SJCRH30 (cell line): ENCODE measurements at places on chromosomes 3 and 15. TPM values are rescaled to one million over a fixed set of nuclear protein-coding genes. Genes with fewer than 3 reads are reported as not detected.

DNA sequence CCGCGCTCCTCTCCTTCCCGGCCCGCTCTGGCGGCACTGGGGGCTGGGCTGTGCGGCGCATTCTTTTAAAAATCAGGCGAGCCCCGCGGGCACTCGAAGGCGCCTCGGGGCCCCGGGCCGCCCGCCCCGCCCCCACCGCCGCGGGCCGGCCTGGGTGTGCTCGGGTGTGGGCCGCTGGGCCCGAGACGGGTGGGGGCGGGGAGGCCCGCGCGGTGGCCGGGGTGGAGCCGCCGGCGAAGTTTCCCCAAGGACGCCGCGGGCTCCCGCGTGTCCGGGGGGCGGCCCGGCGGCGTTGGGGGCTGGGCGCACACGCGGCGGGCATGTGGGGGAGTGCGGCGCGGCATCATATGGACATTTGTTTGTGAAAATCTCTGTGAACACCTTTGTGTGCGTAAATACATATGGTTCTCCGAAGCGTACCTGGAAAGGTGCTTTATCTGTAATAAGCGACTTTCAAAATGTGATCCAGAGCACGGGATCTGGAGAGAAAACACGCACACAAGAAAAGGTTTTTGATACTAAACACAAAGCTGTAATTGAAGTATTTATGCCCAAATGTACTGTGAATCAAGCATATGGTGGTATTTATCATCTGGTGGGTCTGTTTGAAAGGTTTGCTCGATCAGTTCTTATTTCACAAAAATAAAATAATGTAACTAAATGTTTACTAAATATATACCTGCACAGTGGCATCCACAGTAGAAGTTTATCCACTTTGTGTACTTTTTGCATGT lies 612 bp upstream of the TBL1XR1 start:
- peak; percentile 81 for DNase-seq

GRCh38 chr3:37712918-37713817 lies 148.5 kb upstream of the CTDSPL start:
- DNase-seq, result no peak

GRCh38 chr15:55907797-55908196 lies 85.6 kb downstream of the NEDD4 start:
- DNase-seq, result peak; percentile 66

DNA sequence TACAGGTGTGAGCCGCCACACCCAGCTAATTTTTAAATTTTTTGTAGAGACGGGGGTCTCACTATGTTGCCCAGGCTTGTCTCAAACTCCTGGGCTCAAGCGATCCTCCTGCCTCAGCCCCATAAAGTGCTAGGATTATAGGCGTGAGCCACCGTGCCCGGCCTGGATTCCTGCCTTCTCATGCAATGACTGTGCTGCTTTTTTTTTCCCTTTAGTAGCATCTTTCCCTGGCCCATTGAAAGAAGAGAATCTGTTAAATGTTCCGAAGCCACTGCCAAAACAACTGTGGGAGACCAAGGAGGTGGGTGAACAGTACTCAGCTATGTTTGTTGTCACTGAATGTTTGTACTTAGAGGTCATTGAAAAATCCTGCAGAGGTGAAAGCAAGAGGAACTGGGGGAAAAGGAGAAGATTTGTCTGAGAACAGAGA lies 88.0 kb downstream of the CRTC3 start:
- no peak for DNase-seq

DNA sequence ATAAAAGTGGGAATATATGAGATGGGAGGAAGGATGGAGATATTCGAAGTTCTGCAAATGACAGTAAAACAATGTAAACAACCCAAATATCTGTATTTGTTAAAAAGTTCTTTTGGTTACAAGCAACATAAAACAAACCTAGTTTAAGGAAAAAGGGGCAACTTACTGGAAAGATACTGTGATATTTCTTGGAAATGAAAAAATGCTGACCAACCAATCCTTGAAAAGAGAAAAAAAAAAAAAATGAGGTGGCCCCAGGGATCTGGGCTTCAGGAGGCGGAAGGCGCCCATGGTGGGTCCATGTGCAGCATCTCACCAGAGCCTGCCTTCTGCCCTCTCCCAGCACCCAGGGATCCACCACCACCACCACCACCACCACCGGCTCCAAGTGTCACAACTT lies 59.1 kb downstream of the VGLL4 start:
- DNase-seq, result no peak

DNA sequence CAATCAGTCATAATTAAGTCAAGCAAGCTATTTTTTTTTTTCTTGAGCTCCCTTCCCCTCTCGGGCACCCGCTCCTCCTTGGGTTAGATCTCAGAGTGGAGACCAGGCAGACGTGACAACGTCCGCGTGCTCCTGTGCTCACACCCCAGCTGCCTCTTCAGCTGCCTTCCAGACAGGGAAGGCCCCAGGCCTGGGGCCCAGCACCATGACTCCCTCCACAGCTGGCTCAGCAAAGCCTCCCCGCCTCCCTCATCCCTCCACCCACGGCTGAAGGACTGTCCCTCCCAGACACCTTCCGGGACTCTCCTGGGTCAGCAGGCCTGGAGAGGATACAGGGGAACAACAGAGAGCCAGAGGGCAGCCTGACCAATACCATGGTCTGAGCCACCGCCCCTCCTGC lies 87.9 kb upstream of the LINGO1 start:
- DNase-seq, result peak; percentile 40

- DNase-seq, result no peak
Observed at GRCh38 chr15:42034628-42035434, 14.0 kb upstream of the PLA2G4E start.

Gene ANAPC13
- 70.1 and 76.2 TPM in 2 replicates for total RNA-seq

Gene SIDT1
- total RNA-seq, result 0.20 and 0.42 TPM in 2 replicates

Gene PLIN1
- total RNA-seq, result not detected in 2 replicates

Gene MBNL1
- total RNA-seq, result 72.3 and 90.5 TPM in 2 replicates

Gene BCHE
- 107 and 110 TPM in 2 replicates for total RNA-seq
